ENCODE measurements at places on chromosomes 7 and 10.

DNA sequence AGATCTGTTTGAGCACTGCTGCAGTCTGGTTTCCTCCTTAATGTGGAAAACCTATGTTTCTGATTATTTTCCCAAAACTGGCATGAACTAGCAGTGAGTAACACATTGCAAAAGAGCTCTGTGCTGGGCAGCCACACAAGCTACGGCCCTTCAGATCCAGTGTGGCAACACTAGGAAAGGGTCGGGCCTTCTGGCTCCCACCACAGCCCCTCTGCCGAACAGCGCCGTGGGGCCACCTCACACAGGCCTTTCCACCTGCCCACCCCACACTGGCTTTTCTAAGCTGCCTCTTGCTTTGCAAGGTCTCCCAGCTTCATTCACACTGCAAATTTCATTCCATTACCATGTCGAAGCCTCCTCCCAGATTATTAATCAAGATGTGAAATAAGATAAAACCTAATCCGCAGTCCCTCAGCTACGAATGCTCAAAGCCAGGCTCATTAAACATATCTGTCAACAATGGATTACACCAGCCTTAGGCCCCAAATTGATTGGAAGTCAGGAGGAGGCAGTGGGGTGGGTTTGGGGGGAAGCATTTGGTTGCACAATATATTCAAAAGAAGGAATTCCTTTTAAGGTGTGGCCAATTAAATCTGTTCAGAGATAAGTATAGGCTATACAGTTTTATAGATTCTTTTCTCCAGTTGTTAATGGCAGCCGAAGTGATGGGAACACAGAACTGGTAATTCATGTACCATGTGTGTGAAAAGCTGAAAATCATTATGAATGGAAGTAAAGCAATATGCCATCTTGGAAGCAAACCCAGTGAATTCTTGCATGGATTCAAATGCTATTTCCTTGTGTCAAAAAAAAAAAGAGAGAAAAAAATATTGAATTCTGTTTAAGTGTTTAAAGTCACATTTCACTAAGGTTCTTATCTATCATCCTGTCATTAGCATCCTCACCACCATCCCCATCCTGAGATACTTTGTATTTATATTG, 223.7 kb downstream of the MTERF1 start:
- no peak for DNase-seq

- no peak for DNase-seq
These were observed 46.5 kb downstream of the LHPP start for GRCh38 chr10:124508070-124508667.

DNA sequence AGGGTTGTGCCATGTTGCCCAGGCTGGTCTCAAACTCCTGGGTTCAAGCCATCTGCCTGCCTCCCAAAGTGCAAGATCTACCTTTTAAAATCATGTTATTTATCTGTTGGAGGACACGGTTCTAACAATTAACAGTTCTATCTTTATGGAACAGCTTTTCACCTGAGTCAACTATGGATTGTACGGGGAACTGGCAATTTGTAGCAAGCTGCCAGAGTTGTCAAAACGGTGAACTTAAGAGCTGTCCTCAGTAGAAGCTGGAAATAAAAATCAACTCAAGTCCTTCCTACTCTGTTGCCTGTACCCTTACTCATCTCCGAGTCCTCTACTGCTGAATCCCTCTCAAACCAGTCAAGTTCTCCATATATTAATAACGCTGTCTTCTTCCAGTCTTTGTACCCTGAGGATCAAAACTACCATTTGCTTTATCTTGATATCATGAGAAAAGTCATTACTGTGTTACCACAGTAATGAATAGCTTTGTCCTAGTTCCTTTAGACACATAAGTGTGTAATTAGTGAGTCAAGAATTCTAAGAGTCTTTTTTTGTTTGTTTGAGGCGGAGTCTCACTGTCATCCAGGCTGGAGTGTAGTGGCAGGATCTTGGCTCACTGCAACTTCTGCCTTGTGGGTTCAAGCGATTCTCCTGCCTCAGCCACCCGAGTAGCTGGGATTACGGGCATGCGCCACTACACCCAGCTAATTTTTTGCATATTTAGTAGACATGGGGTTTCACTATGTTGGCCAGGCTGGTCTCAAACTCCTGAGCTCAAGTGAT, 28.2 kb downstream of the HBP1 start:
- DNase-seq = no peak

GRCh38 chr7:96526496-96526895, 183.2 kb downstream of the SEM1 start:
- DNase-seq = no peak

- no peak for DNase-seq
These were observed 80.6 kb upstream of the C1QL3 start for GRCh38 chr10:16602104-16602775.

- DNase-seq = no peak
These were observed 4.3 kb upstream of the RSBN1L start for GRCh38 chr7:77691892-77692491.

- no peak for DNase-seq
These were observed 123.2 kb downstream of the SLC16A9 start for GRCh38 chr10:59586407-59586891.

DNA sequence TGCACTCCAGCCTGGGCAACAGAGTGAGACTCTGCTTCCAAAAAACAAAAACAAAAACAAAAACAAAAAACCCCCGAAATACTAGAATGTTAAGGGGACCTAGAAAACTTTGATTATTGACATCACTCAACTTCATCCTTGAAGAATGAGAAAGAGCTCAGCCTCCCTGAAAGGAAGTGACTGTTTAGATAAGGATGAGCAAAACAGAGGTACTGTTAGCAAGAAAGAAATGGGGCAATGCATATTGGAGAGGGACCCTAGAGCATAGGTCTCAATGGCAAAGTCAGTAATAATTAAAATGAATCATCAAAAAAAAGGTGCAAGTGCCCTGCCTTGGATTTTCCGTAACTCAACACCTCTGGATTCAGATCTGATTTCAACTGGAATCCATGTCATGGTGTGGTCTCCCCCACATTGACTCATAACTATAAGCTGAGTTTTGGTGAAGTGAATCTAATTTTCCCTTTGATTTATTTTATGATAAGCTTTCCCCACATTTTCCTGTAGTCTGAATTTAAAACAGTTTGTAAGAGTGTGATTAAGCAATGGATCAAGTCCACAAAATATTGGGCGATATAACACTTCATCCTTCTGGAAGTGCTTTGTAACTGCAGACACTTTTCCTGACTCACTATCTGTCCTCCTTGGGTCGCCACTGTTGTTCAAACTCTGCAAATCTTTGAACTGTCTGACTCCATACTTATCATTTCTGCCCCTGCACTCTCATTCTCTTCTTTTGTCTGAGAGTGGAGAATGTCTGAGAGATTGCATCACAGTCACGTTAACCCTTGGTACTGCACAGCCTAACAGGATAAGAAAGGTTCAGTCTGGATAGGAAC, 224.8 kb upstream of the LYZL1 start:
- DNase-seq = no peak

DNA sequence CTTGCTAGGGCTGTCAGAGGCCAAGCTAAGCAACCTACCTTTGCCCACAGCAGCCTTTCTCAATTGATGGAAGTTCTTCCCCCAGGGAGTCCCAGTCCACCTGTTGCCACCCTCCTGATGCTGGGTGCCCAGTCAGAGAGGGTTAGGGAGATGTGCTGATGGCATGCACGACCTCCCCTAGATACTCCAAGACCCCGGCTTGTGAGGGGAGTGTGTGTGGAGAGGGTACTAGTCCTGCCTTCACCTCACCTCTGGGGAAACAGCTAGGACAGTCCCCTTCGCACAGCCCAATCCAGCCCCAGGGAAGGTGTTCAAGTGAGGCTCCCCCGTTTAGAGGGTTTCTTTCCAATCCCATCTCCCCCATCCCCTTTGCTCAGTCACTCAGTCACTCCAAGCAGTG, 1.3 kb upstream of the UNC5B start:
- no peak for DNase-seq

All from nucleus accumbens (tissue), 56 donors.